ENCODE measurements at places on chromosomes 11 and 22. TPM values are rescaled to one million over a fixed set of nuclear protein-coding genes. Genes with fewer than 3 reads are reported as not detected.

DNA sequence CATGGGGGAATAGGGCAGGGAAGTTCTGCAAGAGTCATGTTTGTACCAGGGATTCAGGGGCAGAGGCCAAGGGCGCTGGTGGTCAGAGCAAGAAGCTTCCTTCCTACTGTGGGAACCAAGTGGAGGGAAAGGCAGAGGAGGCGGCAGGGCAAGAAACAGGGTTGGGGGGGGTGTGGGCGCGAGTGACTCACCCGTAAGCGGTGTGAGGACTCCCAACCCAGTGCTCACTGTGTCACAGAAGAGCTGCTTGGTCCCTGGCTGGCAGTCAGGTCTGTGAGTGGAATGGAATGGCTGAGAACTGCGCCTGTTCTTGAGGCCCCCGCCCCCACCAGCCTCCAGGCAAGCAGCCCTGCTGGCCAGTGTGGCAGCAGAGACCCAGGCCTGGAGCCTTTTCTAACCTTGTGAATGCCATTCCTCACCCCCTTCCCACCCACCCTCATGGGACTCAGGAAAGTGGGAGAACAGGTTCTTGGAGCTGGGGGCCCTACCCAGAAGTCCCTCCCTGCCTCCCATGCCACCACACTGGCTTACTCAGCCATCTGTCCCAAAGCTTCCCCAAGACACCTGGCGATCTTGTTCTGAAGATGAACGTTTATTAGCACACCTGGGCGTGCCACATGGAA is 4.7 kb downstream of the LRRC10B start:
- H3K36me3 ChIP-seq: no peaks in the 10 kb centered on the region

The MPZL3 gene
- 2.4 TPM for total RNA-seq

GRCh38 chr22:19998232-19998951 is 18.2 kb downstream of the ARVCF start:
- H3K27me3 ChIP-seq: no peaks in the 10 kb centered on the region
- no peak overlapping the region for H3K27ac ChIP-seq
- no peaks in the 10 kb centered on the region for H3K4me1 ChIP-seq
- no peak for DNase-seq
- H3K4me3 ChIP-seq: no peak overlapping the region

DNA sequence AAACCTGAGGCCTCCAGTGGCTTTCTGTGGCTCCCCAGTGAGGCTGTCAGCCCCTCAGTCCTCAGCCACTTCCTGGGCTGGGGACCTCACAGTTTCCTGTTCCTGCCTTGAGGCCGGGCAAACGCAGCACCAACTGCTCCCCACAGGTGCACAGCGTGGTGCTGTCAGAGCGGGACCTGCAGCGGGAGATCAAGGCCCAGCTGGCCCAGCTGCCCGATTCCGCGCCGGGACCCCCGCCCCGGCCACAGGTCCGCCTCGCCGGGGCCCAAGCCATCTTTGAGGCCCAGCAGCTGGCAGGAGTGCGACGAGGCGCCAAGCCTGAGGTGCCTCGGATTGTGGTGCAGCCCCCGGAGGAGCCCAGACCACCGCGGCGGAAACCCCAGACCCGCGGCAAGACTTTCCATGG is 5.4 kb downstream of the TBC1D10C start:
- no peaks in the 10 kb centered on the region for H3K4me1 ChIP-seq
- no peak for DNase-seq
- H3K36me3 ChIP-seq: no peaks in the 10 kb centered on the region

DNA sequence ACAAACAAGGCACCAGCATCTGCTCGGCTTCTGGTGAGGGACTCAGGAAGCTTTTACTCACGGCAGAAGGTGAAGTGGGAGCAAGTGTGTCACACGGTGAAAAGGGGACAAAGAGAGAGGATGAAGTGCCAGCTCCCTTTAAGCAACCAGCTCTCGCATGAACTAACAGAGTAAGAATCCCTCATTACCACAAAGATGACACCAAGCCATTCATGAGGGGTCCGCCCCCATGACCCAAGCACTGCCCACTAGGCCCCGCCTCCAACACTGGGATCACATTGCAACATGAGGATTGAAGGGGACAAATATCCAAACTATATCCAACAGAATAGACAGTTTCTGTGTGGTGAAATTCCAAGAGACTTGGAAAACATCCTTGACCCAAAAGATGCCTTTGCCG is 198.2 kb upstream of the POU2AF2 start:
- no peak overlapping the region for H3K4me3 ChIP-seq
- no peaks in the 10 kb centered on the region for H3K36me3 ChIP-seq
- no peak for DNase-seq
- H3K27ac ChIP-seq: no peak overlapping the region
- H3K27me3 ChIP-seq: no peaks in the 10 kb centered on the region
- no peaks in the 10 kb centered on the region for H3K4me1 ChIP-seq

- H3K27me3 ChIP-seq: no peaks in the 10 kb centered on the region
- H3K36me3 ChIP-seq: no peaks in the 10 kb centered on the region
- peak overlapping the region; percentile 47 for H3K4me3 ChIP-seq
- peak; percentile 91 for DNase-seq
Observed at GRCh38 chr22:45905924-45906865, 70.8 kb downstream of the WNT7B start.

The CCDC116 gene
- 0.54 TPM for total RNA-seq

DNA sequence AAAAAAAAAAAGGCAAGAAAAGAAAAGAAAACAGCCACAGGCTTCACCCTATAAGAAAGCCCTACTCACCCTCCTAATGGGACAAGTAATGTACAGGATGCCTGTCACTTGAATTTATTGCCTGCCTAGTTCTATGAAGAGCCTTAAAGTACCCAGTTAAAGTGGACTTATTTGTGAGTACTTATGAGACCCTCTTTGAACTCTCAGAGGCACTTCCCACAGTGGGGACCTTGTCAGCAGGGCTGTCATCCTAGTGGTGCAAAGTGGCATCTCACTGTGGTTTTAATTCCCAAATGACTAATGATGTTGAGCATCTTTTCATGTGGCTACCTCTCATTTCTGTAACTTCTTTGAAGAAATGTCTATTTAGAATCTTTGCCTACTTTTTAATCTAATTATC is 41.8 kb upstream of the BARX2 start:
- H3K36me3 ChIP-seq: no peaks in the 10 kb centered on the region
- H3K27me3 ChIP-seq: no peaks in the 10 kb centered on the region
- no peak overlapping the region for H3K4me3 ChIP-seq

DNA sequence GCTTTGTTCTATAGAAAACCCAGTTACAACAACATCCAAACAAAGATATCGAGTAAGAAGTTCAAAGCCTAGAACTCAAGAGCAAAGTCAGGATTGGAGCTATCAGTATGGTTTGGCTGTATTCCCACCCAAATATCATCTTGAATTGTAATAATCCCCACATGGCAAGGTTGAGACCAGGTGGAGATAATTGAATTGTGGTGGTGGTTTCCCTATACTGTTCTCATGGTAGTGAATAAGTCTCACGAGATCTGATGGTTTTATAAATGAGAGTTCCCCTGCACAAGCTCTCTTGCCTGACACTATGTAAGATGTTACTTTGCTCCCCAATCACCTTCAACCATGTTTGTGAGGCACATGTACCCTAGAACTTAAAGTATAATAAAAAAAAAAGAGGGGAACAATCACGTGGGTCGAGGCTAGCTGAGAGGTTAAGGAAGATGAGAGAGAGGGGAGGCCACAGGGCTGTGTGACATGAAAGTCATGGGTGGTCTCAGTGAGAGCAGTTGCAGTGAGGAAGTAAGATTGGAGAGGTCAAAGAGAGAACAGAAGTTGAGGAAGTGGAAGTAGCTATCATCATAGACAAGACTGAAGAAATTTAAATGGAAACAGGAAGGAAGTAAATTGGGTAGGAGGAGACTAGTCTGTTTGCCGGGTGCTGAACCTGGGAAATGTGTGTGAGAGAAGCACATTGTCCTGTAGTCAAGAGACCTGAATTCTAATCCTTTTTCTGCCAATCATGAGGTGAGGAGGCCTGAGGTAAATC is 80.1 kb upstream of the CD44 start:
- no peak overlapping the region for H3K27ac ChIP-seq
- H3K36me3 ChIP-seq: no peaks in the 10 kb centered on the region

The SLC2A11 gene
- 16.6 TPM for total RNA-seq

The P2RX3 gene
- not detected for total RNA-seq

GRCh38 chr11:30705913-30706675 is 119.9 kb upstream of the MPPED2 start:
- H3K4me1 ChIP-seq: no peaks in the 10 kb centered on the region
- H3K36me3 ChIP-seq: no peaks in the 10 kb centered on the region
- DNase-seq: no peak
- H3K4me3 ChIP-seq: no peak overlapping the region
- H3K27ac ChIP-seq: no peak overlapping the region

The SCN3B gene
- total RNA-seq: not detected

The APLNR gene
- total RNA-seq: not detected

DNA sequence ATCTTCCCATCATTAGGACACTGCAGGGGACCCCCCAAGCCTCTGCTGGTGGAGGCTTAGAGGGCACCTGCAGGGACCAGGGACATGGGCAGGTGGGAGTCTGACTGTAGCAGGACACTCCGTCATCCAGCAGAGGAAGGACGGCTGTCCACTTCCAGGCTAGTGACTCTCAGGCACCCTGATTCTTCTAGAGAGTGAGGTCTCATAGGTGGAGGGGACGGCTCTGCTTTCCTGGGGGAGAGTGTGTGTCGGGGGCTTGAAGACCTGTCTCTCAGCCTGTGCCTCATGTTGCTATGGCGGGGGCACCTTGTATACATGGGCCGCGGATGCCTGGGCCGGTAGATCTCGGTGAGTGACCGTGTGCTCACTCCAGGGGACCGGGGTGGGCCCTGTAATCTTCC is 1116.6 kb downstream of the BRD1 start:
- no peak for DNase-seq
- H3K4me3 ChIP-seq: no peak overlapping the region
- H3K36me3 ChIP-seq: no peaks in the 10 kb centered on the region
- no peak overlapping the region for H3K27ac ChIP-seq

- no peaks in the 10 kb centered on the region for H3K4me1 ChIP-seq
- DNase-seq: no peak
- H3K27me3 ChIP-seq: no peaks in the 10 kb centered on the region
- H3K27ac ChIP-seq: no peak overlapping the region
- no peak overlapping the region for H3K4me3 ChIP-seq
- no peaks in the 10 kb centered on the region for H3K36me3 ChIP-seq
Observed at GRCh38 chr11:84686716-84687115, 940.4 kb downstream of the DLG2 start.

DNA sequence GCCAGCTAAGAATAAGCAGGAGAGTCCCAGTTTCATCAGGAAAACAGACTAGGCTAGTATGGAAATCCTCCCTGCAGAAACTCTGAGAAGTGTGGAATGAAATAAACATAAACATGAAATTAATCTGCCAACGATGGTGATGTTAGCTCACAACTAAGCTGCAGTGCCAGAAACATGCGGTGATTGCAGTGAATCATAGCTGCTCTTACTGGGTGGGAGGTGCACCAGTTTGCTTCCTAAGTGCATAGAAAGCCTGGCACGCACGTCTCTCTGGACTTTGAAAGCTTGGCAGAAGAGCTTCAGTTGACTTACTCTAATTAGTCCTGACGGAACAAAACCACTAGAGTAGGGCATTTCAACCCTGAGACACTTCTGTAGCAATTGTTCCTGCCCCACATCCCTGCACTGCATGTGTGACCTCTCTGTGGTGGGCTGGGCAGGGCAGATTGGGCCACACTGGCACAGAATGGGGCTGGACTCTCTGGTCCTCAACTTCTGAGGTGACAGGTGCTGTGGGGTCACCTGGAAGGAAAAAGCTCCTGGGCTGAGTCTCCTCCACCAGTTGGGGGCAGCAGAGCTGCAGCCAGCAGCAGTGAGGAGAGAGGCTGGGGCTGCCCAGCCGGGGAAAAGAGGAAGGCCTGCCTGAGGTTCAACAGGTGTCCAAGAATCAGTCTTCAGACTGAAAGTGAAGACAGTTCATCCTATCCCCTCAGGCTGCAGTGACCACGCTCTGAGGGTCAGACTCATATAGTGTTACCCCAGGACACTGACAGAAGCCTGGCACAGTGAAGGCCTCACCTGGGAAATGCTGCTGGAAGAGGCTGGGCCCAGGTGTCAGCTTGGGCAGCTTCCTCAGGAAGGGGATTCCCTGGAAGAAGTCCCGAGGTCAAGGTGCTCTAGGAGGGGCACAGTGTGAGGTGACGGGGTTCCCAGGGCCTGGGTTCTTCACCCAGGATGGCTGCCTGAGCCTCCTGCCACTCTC is 40.5 kb downstream of the GGTLC2 start:
- DNase-seq: peak; percentile 87
- peaks cover 8% of the 10 kb centered on the region for H3K4me1 ChIP-seq
- H3K27ac ChIP-seq: no peak overlapping the region
- no peaks in the 10 kb centered on the region for H3K36me3 ChIP-seq
- H3K4me3 ChIP-seq: no peak overlapping the region
- H3K27me3 ChIP-seq: no peaks in the 10 kb centered on the region

- DNase-seq: no peak
- no peaks in the 10 kb centered on the region for H3K27me3 ChIP-seq
Observed at GRCh38 chr11:37072538-37073055, 474.6 kb upstream of the RAG2 start.

The SCT gene
- total RNA-seq: not detected

DNA sequence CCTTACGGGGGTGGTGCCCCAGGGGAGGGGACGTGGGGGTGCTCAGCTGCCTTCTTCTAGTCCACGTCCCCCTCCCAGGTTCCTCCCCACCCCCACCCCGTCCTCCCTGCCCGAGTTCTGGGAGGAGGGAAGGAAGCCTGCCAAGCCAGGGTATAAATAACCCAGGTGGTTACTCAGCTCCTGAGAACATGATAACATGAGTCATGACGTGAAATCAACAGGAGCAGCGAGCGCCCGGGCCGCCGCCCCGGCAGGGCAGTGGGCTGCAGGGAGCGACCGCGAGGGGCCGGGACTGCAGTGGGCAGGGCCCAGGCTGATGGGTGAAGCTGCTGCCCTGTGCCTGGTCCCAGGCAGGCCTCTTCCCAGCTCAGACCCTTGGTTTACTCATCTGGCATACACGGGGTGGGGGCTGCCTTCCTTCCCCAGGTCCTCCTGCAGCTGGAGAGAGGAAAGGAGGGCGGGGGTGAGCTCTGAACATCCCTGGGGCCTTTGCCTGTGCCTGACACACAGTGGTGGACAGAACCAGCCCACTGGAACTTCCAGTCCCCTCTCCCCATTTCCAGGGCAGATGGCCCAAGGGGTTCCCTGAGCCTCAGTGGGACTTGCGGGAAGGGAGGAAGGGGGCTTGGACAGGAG is 8.8 kb upstream of the PDGFB start:
- H3K4me3 ChIP-seq: no peak overlapping the region
- peak; percentile 95 for DNase-seq

DNA sequence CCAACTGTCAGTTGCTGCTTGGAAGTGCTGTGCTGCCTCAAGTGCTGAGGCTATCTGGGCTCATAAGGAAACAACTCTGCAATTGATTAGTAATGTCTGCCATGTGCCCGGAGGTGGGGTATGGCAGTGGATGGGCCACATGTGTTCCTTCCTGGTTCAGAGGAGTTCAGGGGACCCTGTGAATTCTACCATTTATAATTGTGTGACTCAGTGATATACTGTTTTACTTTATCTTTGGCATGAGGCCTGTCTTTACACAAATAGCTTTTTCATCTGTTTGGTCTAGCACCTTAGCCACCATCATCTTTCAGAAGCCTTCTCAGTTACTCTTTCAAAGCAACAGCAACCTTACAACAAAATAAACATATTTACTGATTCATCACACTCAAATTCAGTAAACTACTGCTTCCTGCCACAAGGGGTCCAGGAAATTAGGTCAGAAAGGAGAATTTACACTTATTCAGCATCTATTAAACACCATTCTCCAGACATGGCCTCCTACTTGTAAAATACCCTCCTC is 20.9 kb downstream of the DKK3 start:
- no peaks in the 10 kb centered on the region for H3K36me3 ChIP-seq
- H3K4me1 ChIP-seq: peaks cover 87% of the 10 kb centered on the region
- H3K4me3 ChIP-seq: peak overlapping the region; percentile 33
- H3K27ac ChIP-seq: peak overlapping the region; percentile 96
- DNase-seq: peak; percentile 74

GRCh38 chr11:33135216-33135615 is 26.1 kb downstream of the CSTF3 start:
- H3K4me3 ChIP-seq: no peak overlapping the region
- H3K27me3 ChIP-seq: no peaks in the 10 kb centered on the region
- DNase-seq: peak; percentile 84
- peaks cover 35% of the 10 kb centered on the region for H3K4me1 ChIP-seq
- H3K27ac ChIP-seq: peak overlapping the region; percentile 44
